Activated T-cell treated with anti-CD3 and anti-CD28 coated beads, Interleukin-2, amount 50 U/mL, for 24 hours (primary cell): ENCODE measurements at places on chromosomes 12 and 14.

GRCh38 chr14:79614448-79614847, 596.9 kb downstream of the DIO2 start:
- H3K4me3 ChIP-seq: no peak overlapping the region
- no peak for DNase-seq
- H3K4me1 ChIP-seq: peaks cover 5% of the 10 kb centered on the region
- no peaks in the 10 kb centered on the region for H3K27me3 ChIP-seq

DNA sequence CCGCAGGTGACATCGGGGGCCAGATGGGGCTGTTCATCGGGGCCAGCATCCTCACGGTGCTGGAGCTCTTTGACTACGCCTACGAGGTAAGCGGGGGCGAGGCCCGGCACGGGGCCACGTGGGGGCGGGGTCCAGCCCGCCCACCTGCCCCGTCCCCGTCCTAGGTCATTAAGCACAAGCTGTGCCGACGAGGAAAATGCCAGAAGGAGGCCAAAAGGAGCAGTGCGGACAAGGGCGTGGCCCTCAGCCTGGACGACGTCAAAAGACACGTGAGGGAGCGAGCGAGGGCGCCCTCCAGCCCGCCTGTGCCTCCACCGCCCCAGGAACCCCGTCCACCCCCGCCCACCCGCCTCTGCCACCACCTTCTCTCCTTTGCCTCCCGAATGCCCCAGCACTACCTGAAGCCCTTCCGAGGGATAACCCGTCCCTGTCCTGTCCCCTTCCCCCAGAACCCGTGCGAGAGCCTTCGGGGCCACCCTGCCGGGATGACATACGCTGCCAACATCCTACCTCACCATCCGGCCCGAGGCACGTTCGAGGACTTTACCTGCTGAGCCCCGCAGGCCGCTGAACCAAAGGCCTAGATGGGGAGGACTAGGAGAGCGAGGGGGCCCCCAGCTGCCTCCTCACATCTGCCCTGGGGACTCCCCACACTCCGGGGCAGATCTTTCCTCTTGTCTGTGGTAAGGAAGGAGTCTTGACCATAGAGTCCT, 3.9 kb upstream of the SMARCD1 start:
- DNase-seq: no peak
- H3K27me3 ChIP-seq: no peaks in the 10 kb centered on the region
- H3K4me1 ChIP-seq: peaks cover 14% of the 10 kb centered on the region

GRCh38 chr12:91985002-91985787, 160.5 kb downstream of the BTG1 start:
- no peak for DNase-seq
- no peak overlapping the region for H3K4me3 ChIP-seq
- no peaks in the 10 kb centered on the region for H3K36me3 ChIP-seq
- no peak overlapping the region for H3K27ac ChIP-seq

GRCh38 chr12:64672925-64673409, 62.7 kb downstream of the RASSF3 start:
- H3K27me3 ChIP-seq: no peaks in the 10 kb centered on the region
- peaks cover 92% of the 10 kb centered on the region for H3K4me1 ChIP-seq
- H3K36me3 ChIP-seq: peaks cover 12% of the 10 kb centered on the region
- H3K27ac ChIP-seq: peak overlapping the region; percentile 97

- H3K27me3 ChIP-seq: no peaks in the 10 kb centered on the region
- no peak overlapping the region for H3K27ac ChIP-seq
- no peaks in the 10 kb centered on the region for H3K4me1 ChIP-seq
- no peaks in the 10 kb centered on the region for H3K36me3 ChIP-seq
Observed at GRCh38 chr14:64591809-64592208, 42.0 kb downstream of the PPP1R36 start.

DNA sequence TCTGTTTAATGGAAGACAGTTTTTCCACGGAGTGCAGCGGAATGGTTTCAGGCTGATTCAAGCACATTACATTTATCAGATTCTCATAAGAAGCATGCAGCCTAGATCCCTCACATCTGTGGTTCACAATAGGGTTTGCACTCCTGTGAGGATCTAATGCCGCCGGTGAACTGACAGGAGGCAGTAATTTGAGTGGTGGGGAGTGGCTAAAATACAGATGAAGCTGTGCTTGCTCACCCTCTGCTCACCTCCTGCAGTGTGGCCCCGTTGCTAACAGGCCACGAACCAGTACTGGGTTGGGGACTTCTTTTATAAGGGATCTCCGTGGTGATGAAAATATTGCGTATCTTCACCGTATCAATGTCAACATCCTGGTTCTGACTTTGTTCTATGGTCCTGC, 107.8 kb downstream of the OTX2 start:
- no peak overlapping the region for H3K27ac ChIP-seq
- H3K4me3 ChIP-seq: no peak overlapping the region
- no peak for DNase-seq
- H3K4me1 ChIP-seq: no peaks in the 10 kb centered on the region

GRCh38 chr12:75713434-75713833, 202.0 kb upstream of the KRR1 start:
- H3K27me3 ChIP-seq: peaks cover 9% of the 10 kb centered on the region
- peaks cover 18% of the 10 kb centered on the region for H3K4me1 ChIP-seq
- no peak for DNase-seq

DNA sequence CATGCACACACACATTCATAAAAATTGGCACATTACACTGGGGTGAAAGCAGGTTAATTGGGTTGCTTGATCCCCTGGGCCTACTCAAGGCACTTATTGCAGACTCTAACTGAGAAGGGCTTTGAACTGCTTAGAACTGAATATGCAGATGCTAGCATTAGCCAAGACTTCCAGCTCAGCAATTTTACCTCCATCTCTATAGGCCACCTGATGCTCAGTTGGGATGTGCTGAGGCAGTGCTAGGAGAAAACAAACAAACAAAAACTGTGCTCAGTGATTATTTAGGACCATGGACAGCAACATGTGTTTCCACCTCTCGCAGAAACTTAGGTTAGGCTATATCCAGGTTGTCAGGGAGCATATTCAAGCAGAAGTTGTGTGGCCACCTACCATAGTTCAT, 124.8 kb upstream of the WSCD2 start:
- H3K4me1 ChIP-seq: peaks cover 5% of the 10 kb centered on the region
- no peak overlapping the region for H3K27ac ChIP-seq
- H3K27me3 ChIP-seq: peaks cover 36% of the 10 kb centered on the region
- H3K36me3 ChIP-seq: no peaks in the 10 kb centered on the region
- H3K4me3 ChIP-seq: no peak overlapping the region

- no peak for DNase-seq
- H3K4me3 ChIP-seq: no peak overlapping the region
- no peak overlapping the region for H3K27ac ChIP-seq
Observed at GRCh38 chr14:94099006-94099405, 11.5 kb upstream of the IFI27 start.

DNA sequence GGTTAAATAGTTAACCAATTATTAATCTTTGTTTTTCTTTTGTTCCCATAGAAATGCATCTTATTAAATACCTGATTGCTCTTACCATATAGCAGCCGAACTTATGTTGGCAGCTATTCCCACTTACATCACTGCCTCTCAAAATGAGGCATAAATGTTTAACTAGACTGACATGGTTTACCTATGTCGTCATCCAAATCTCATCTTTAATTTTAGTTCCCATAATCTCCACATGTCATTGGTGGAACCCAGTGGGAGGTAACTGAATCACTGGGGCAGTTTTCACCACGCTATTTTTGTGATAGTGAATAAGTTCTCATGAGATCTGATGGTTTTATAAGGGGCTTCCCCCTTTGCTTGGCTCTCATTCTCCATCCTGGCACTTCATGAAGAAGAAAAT, 499.2 kb upstream of the ATP2B1 start:
- H3K27me3 ChIP-seq: no peaks in the 10 kb centered on the region
- peaks cover 3% of the 10 kb centered on the region for H3K36me3 ChIP-seq
- H3K4me1 ChIP-seq: no peaks in the 10 kb centered on the region

GRCh38 chr14:91573894-91574837, 64.1 kb upstream of the PPP4R3A start:
- H3K27ac ChIP-seq: peak overlapping the region; percentile 83
- DNase-seq: peak; percentile 89
- H3K36me3 ChIP-seq: peaks cover 2% of the 10 kb centered on the region
- peaks cover 20% of the 10 kb centered on the region for H3K27me3 ChIP-seq

DNA sequence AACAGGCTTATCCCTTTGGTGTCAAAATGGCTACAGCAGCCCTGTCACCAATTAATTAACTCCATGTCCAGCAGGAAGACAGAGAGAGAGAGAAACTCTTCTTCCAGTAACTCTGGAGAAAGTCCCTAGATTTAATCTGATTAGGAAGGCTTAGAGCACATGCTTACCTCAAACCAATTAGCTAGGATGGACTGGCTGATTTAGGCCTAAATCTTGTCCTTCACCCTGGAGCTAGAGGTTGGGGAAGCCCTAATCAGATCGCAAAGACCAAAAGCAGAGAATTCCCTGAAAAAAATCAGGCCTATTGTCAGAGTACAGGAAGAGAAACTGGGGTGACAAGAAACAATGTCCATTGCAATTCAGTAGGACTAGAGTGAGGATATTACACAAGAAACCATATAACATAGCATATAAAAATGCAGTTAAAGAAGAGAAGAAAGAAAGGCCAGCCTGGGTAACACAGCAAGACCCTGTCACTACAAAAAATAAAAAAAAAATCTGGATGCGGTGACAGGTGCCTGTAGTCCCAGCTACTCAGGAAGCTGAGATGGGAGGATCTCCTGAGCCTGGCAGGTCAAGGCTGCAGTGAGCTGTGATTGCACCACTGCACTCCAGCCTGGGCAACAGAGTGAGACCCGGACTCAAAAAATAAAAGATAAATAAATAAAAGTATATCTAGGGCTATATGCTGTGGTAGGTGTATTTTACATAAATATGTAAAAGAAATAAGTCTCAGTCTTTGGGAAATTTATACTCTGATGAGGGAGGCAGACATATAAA, 34.9 kb upstream of the TUBA1A start:
- no peaks in the 10 kb centered on the region for H3K27me3 ChIP-seq
- no peak for DNase-seq
- H3K4me3 ChIP-seq: no peak overlapping the region
- no peaks in the 10 kb centered on the region for H3K36me3 ChIP-seq
- no peaks in the 10 kb centered on the region for H3K4me1 ChIP-seq

DNA sequence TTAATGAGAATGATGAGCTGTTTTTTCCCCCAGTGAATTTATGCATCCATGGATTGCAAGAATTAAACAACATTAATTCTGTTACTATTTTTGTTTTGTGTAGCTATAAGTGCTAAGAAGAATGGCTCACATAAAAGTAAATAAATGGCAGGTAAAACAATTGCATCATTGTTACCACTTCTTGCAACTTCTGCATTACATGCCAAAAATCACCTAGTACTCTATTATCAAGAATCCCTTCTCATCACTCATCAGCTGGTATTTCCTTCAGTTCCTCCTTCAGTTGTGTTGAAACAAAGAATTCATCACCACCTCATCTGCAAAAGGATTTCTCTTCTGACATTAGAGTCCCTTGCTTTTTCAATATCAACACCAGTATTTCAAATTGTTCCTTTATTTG, 773 bp downstream of the A2M start:
- H3K27me3 ChIP-seq: no peaks in the 10 kb centered on the region
- no peak overlapping the region for H3K4me3 ChIP-seq
- no peak for DNase-seq
- peaks cover 2% of the 10 kb centered on the region for H3K36me3 ChIP-seq
- no peak overlapping the region for H3K27ac ChIP-seq

DNA sequence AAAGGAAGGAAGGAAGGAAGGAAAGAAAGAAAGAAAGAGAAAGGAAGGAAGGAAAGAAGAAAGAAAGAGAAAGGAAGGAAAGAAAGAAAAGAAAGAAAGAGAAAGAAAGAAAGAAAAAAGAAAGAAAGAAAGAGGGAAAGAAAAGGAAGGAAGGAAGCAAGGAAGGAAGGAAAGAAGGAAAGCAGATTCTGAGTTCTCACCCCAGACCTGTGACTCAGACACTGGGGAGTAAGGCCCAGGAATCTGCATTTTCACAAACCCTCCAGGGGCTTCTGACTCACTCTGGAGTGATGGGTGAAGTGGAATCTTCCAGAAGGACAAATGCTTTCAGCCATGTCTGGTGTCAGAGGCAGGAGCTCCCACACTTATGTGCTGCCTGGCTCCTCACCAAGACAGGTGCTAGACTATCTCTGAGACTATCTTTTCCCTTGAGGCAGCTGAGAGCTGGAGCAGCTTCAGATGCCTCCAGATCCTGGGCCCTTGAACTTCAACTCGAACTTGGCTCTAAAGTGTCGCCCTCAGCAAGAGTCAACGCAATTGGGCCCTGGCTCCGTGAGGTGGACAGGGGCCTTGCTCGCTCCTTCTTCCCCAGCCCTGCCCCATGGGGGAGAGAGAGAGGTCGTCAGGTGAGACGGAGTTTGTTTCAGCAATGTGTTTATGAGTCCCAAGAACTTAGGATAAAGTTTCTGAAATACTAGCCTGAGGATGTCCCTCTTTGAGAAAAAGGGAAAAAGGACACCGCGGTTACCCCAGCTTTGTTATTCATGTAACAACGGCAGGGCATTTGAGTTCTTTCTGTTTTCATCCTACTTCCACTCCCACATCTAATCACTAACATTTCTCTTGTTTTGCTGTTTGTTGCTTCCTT, 19.8 kb upstream of the SCARB1 start:
- H3K27me3 ChIP-seq: no peaks in the 10 kb centered on the region
- no peaks in the 10 kb centered on the region for H3K36me3 ChIP-seq
- peaks cover 14% of the 10 kb centered on the region for H3K4me1 ChIP-seq

DNA sequence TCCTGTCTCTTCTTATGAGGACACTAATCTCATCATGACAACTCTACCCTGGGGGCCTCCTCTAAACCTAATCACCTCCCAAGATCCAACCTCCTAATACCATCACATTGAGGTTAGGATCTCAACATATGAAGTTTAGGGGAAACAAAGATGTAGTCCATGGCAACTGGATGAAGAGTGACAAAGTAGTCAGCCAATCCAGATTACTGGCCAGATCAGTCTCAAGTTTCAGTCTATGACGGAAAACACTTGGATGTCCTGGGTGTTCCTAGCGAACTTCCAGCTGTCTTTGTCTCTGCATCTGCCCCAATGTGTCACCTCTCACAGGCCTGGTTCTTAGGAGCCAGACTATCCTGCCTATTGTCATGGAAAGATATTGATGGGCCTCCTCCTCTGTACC, 630.8 kb downstream of the AACS start:
- DNase-seq: no peak
- no peak overlapping the region for H3K4me3 ChIP-seq
- H3K27ac ChIP-seq: no peak overlapping the region
- H3K4me1 ChIP-seq: no peaks in the 10 kb centered on the region
- no peaks in the 10 kb centered on the region for H3K36me3 ChIP-seq

DNA sequence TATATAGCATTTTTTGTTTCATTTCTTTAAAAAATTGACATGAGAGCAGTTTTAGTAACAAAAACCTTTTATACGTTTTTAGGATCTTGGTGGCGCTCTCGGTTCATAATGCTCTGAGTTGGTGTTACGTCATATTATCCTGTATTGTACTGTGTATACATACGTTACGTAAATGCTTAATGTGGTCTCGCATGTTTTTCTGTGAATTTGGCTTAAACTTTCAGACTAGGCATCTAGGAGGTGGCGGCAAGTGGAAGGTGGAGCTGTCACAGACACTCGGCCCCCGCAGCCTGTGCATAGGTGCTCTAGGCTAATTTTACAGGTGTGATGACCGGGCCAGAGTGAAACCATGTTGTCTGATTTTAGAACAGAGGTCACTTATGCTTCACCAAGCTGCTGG, 60.0 kb downstream of the PPP2R5C start:
- H3K4me1 ChIP-seq: peaks cover 90% of the 10 kb centered on the region
- peak; percentile 56 for DNase-seq
- no peaks in the 10 kb centered on the region for H3K27me3 ChIP-seq
- H3K27ac ChIP-seq: peak overlapping the region; percentile 99
- H3K36me3 ChIP-seq: peaks cover 74% of the 10 kb centered on the region

GRCh38 chr14:104676694-104677511, 12.5 kb upstream of the INF2 start:
- H3K27me3 ChIP-seq: no peaks in the 10 kb centered on the region
- peak overlapping the region; percentile 72 for H3K4me3 ChIP-seq
- H3K27ac ChIP-seq: peak overlapping the region; percentile 91
- peak; percentile 77 for DNase-seq
- H3K36me3 ChIP-seq: no peaks in the 10 kb centered on the region
